Stimulated activated CD4-positive, alpha-beta T cell treated with anti-CD3 and anti-CD28 coated beads, Interleukin-15, amount 100 ng/mL, for 1 hour (primary cell): ENCODE measurements at places on chromosomes 4 and X.

DNA sequence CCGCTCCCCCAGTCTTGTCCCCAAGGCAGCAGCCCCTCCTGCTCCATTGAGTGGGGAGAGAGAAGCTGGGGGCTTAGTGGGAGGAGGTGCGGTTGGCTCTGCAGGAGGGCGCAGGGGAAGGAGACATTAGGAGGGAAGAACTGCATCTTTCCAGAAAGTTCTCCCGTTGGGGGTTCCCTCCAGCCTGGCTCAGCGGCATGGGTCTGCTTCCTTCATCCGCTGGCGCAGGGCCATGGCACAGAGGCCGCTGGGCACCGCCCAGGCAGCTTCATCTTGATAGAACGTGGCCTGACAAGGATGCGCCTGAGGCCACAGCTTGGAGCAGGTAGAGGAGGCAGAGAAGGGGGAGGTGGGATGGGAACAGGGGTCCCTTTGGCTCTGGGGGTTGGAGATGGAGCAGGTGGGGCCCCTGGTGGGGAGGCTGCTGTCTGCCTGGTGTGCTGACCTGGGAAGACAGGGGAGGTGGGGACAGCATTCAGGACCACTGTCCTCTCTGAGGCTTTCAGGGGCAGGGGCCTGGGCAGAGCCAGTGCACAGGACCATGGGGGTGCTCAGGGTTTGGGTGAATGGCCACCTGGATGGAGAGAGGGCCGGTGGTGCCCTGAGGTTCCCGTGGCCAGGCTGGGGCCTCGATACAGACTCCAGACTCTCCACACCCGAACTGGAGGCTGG lies 12.1 kb downstream of the DOK7 start:
- no peak for DNase-seq

DNA sequence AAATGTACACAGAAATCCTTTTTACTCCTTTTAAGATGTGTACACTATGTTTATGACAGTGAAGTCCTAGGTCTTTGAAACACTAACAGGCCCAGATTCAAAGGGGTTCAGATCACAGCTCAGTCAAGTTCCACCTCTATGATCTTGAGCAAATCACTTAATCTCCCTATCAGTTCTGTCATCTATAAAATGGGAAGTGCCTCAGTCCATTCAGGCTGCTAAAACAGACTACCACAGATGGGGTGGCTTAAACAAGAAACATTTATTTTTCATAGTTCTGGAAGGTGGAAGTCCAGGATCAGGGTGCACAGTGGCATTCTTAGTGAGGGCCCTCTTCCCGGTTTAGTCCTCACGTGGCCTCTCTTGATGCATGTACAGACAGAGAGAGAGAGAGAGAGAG lies 117.1 kb downstream of the CORIN start:
- no peak for DNase-seq

DNA sequence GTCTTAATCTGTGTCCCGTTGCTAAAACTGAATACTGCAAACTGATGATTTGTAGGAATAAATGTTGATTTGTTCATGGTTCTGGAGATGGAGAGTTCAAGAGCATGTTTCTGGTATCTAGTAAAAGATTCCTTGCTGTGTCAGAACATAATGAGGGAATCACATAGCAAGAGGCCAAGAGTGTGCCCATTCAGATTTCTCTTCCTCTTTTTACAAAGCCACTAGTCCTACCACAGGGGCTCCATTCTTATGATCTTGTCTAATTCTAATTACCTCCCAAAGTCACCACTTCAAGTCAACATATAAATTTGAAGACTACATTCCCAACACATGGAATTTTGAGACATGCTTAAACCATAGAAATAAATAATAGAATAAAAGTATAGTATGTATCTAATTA lies 608.8 kb upstream of the EPHA5 start:
- DNase-seq: no peak

- DNase-seq: no peak
These were observed 496.8 kb downstream of the CENPC start for GRCh38 chr4:67048530-67048929.

- DNase-seq: no peak
These were observed 32.3 kb downstream of the SH2D1A start for GRCh38 chrX:124378643-124379042.

DNA sequence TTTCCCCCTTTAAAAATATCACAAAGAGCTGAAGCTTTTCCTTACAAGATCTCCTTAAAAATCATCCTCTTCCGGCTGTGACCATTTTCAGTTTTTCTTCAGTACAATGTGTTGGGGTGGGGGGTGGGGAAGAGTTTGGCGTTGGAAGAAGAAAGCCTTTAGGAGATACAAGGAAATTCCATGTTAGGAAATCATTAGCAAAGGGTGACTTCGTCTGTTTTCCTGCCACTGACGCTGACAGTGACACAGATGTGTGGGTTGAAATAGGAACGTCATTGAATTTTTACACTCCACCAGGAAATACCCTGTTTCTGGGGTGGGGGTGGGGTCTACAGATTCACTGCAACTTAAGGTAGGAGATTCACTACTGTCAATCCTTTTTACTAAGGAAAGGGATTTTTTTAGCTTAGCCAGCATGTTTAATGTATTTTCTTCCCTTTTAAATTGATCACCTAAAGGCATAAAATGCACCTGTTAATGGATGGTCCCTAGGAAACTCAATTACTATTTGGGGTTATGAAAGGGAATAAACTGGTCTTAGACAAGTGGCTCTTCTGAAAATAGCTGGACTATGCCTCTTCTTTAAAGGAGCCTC lies 3.9 kb downstream of the MAMLD1 start:
- no peak for DNase-seq
